ENCODE measurements at places on chromosomes 7 and 10.

- no peak for DNase-seq
Observed at GRCh38 chr7:90232430-90232829, 12.5 kb upstream of the CFAP69 start.

- DNase-seq: no peak
Observed at GRCh38 chr10:122161795-122162194, 109.3 kb upstream of the BTBD16 start.

DNA sequence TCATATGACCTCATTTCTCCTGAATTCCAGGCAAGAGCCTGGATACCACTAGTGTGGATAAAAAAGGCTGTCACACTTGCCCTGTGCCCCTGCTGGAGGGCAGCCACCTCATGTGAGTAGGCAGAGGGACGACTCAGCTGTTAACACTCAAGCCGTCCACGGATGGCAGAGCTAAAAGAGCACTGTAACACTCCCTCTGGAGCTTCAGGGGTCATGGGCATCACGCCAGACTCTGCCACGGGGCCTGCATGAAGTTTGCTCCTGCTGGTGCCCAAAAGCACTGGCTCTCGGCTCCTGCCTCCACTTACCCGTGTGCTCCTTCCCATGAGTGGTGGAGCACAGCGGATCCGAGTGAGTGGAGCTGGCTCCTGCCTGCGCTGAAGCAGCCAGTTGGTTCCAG, 919.8 kb upstream of the C7orf33 start:
- DNase-seq: no peak

DNA sequence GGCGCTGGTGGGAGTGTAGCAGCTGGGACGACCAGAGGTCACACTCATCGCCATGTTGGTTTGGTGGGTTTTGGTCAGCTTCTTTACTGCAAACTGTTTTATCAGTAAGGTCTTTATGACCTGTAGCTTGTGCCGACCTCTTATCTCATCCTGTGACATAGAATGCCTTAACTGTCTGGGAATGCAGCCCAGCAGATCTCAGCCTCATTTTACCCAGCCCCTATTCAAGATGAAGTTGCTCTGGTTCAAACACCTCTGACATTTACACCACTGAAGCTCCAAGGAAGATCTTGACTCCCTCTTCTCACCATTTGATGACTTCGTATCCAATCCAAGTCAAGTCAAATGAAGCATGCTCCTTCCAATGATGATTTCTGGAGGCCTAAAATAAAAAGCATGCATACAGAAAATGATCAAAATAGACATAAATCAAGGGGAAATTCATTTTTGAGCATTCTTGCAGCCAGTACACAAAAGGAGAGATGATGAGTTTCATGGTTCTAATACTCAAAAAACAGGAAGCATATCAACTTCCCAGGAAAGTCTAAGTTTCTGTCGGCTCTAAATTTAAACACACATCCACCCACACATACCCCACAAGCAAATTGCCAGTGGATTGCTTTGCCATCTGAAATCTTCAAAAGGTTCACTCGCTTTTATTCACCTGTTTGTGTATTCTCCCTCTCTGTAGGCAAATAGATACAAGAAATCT, 2.4 kb upstream of the PSMG3 start:
- DNase-seq: no peak

DNA sequence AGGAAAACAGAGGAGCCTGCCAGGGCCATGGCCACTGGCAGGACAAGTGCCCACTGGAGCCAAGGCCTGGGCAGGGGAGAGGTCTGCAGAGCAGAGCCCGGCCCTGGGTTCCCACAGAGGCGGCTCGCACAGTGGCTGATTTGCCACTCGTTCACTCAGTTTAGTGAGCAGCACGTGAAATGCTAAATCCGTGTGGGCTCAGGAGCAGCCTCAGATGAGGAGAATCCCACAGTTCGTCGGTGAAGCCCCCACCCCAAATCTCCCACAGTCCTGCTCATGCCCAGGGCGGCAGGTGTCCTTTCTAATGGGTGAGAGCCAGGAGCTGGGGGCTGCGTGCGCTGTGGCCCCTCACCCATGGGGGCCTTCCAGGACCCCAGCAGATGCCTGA, 107.7 kb upstream of the FAM20C start:
- no peak for DNase-seq

DNA sequence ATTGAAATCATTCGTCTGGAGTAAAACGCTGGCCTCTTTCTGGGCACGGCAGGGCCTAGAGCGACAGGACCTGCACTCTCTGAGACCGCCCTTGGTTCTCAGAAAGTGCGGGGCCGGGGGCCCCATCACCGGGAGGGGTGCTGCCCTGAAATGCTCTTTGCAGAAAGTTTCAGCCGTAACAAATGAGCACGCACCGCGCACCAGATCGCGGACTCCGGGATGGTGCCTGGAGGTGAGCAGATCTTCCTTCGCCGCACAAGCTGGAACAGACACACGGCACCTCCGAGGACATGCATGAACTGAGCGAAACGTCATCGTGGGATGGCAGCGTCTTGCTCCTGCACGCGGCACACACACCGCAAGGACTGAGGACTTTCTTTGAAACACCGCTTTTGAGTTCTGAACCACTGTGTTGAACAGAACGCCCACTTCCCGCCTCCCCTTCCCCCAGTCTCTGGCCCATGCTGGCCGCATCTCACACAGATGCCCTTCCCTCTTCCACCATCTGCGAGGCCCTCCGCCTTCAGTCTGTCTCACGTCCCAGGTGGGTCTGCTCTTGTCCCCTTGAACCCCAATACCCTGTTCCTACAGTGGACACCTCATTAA, 538.7 kb upstream of the MGMT start:
- no peak for DNase-seq

DNA sequence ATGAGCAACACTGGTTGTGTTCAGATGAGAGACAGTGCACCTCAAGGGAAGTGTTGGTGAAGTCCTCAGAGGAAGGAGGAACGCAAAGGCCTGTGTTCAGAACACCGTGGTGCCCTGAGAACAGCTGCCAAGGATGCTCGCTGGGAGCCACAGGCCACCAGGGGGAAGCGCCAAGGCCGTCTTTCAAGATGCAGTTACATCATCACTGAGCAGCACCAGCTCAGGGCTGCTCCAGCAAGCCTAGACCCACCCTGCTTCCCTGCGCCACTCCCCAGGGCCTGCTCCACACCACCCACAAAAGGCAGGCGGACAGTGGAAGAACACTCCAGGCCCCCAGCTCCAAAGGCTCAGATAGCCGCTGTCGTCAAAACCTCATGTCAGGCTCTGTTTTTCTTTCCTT, 378.8 kb downstream of the DPP6 start:
- no peak for DNase-seq

DNA sequence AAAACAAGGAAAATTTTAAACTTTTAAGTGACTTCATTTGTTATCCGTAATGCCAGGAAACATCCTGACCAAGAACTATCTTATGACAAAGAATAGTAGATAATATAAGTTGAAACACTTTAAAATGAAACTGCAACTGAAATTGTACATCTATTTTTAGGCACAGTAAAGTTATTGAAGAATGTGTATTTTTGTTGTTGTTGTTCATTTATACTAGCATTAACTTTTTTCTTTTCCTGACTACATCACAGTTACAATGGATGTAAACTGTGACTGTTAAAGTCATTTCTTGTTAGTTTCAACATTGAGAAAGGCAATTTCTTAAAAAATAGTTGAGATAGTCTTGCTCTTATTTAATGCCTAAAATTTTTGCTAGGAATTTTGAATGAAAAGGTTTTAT, 2.6 kb downstream of the CPED1 start:
- DNase-seq: no peak
